ENCODE measurements at places on chromosomes 11 and 22. TPM values are rescaled to one million over a fixed set of nuclear protein-coding genes. Genes with fewer than 3 reads are reported as not detected.

ATG13 gene
- total RNA-seq, result 67.3 TPM

TRIM49 gene
- total RNA-seq, result not detected

MORC2 gene
- total RNA-seq, result 34.7 TPM

OLFML1 gene
- not detected for total RNA-seq

RASGRP2 gene
- 2.3 TPM for total RNA-seq

SLC22A12 gene
- not detected for total RNA-seq

ELFN2 gene
- 1.3 TPM for total RNA-seq

TSGA10IP gene
- not detected for total RNA-seq

ACR gene
- total RNA-seq, result 4.9 TPM

DEFB131B gene
- total RNA-seq, result not detected

C11orf97 gene
- total RNA-seq, result not detected

OR8D4 gene
- total RNA-seq, result not detected

INSC gene
- not detected for total RNA-seq

RAB36 gene
- total RNA-seq, result 2.6 TPM

XKR3 gene
- total RNA-seq, result not detected

PANX3 gene
- total RNA-seq, result not detected

RNF215 gene
- total RNA-seq, result 26.9 TPM

RCOR2 gene
- 0.13 TPM for total RNA-seq

PACSIN2 gene
- total RNA-seq, result 63.9 TPM

LMNTD2 gene
- total RNA-seq, result 1.8 TPM

SLC22A6 gene
- not detected for total RNA-seq

SCO2 gene
- total RNA-seq, result 3.7 TPM

C11orf52 gene
- total RNA-seq, result 0.31 TPM

FGF19 gene
- total RNA-seq, result not detected

SUSD2 gene
- total RNA-seq, result 0.27 TPM

TNNI2 gene
- not detected for total RNA-seq

MOB2 gene
- 38.2 TPM for total RNA-seq

NPAS4 gene
- not detected for total RNA-seq

GLYAT gene
- not detected for total RNA-seq

PSMD13 gene
- total RNA-seq, result 168 TPM

ZP1 gene
- total RNA-seq, result not detected

TAGLN gene
- total RNA-seq, result 17.9 TPM

SEC14L6 gene
- total RNA-seq, result 0.15 TPM

TRIM22 gene
- 73.4 TPM for total RNA-seq

Data from endothelial cell of umbilical vein (primary cell).